ENCODE measurements at places on chromosomes 12 and 14. TPM values are rescaled to one million over a fixed set of nuclear protein-coding genes. Genes with fewer than 3 reads are reported as not detected.
A peak's percentile ranks its signal among the peaks of the same experiment; 100 is the strongest.

DNA sequence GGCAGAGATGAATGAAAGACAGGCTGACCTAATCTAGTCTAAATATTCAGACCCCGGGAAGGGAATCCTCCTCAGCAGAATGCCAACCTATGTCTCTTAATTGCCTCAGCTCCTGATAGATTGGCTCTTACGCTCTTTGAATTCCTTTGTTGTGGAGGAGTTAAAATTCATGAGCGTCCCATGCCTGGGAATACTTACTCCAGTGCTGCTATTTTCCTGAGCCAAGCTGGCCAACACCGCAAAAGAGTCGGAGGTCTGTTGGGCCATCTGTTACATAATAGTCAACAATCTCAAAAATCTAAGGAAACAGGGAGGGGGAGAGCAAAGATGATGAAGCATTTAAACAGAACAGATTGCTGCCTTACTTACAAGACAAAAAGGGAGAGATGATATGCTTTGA is 182.8 kb downstream of the ASCL1 start:
- no peak overlapping the region for H3K4me3 ChIP-seq
- no peak overlapping the region for H3K27ac ChIP-seq
- H3K27me3 ChIP-seq: no peaks in the 10 kb centered on the region
- H3K36me3 ChIP-seq: no peaks in the 10 kb centered on the region
- DNase-seq: no peak

DNA sequence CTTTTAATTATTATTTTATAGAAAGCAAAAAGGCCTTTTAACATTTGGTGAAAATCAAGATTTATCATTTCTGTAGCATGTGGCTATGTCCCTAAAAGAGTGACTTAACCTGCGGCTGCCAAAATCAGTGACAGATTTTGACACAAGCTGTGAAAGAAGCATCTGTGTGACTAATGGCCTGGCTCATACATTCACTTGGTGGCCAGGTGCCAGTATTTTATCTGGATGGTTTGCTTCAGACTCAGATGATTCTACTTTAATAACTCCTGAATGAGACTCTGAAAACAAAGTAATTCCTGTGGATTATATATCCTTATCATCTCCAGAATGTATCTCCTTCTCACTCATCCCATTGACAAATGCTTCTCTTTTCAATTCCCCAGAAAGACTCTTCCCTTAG is 103.0 kb downstream of the FSCB start:
- H3K27ac ChIP-seq: no peak overlapping the region
- no peak for DNase-seq
- no peak overlapping the region for H3K4me3 ChIP-seq
- no peaks in the 10 kb centered on the region for H3K27me3 ChIP-seq

DNA sequence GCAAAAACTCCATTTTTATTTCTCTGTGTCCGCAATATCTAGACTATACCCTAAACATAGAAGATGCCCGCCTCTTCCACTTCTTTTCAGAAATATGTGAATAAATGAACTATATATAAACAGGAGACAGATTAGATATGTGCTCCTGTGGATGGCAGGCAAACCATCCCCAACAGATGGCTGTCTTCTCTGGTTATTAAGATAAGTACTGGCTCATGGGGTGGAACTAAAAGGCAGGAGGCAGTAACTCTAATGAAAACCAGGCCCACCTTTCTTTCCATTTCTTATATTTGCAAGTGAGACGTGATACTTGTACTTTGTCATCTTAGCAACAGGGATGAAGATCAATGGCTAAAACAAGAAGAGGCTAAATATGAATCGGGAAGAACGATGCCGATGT is 20.2 kb downstream of the E2F7 start:
- no peak for DNase-seq
- H3K27me3 ChIP-seq: no peaks in the 10 kb centered on the region
- no peak overlapping the region for H3K4me3 ChIP-seq
- H3K27ac ChIP-seq: no peak overlapping the region
- H3K36me3 ChIP-seq: peaks cover 4% of the 10 kb centered on the region

GRCh38 chr12:115873451-115874082 is 403.9 kb downstream of the MED13L start:
- H3K27me3 ChIP-seq: no peaks in the 10 kb centered on the region
- H3K27ac ChIP-seq: no peak overlapping the region
- DNase-seq: no peak
- H3K36me3 ChIP-seq: no peaks in the 10 kb centered on the region

- no peaks in the 10 kb centered on the region for H3K27me3 ChIP-seq
- H3K36me3 ChIP-seq: no peaks in the 10 kb centered on the region
- no peak overlapping the region for H3K27ac ChIP-seq
Observed at GRCh38 chr12:128693771-128694170, 130.0 kb downstream of the SLC15A4 start.

DNA sequence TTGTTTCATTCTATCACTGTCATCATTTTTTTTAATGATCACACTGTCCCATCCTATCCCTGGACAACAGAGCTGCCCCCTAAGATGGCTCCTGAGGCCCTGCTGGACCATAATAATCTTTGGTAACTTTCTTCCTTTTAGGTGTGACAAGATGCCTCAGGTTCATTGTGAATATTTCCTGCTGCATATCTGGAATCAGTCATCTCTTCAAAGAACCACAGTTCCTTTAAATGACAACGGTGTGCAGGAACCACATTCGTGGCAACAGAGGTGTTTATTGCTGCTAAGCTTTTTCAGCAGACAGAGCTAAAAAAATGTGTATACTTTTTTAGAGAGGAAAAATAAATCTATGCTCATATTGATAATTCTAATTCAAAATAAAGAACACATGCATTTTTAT is 312.9 kb downstream of the MED13L start:
- no peak overlapping the region for H3K27ac ChIP-seq
- DNase-seq: no peak
- H3K36me3 ChIP-seq: peaks cover 97% of the 10 kb centered on the region
- no peak overlapping the region for H3K4me3 ChIP-seq
- H3K27me3 ChIP-seq: no peaks in the 10 kb centered on the region
- H3K4me1 ChIP-seq: no peaks in the 10 kb centered on the region

DNA sequence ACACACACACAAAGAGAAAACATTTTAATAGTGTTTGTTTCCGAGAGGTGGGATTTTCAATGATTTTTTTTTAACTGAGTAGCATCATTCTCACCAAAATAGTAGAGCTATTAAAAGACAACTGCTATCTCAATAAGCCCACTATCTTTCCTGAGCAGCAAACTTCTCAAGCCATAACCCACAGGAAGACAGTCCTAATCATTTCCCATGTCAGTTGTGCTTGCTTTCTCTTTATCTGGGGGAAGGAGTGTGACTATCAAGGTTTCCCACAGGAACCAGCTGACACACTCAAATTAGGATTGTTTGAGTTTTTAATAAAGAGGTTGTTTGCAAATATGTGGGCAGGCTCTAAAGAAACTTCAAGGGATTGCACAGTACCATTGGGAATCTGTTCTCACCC is 4.9 kb upstream of the MAX start:
- peaks cover 6% of the 10 kb centered on the region for H3K4me1 ChIP-seq
- no peaks in the 10 kb centered on the region for H3K36me3 ChIP-seq
- no peak overlapping the region for H3K27ac ChIP-seq
- no peak overlapping the region for H3K4me3 ChIP-seq

The TPH2 gene
- not detected for total RNA-seq

GRCh38 chr14:49972823-49973222 is 79.9 kb downstream of the ARF6 start:
- H3K27ac ChIP-seq: peak overlapping the region; percentile 83
- peaks cover 63% of the 10 kb centered on the region for H3K4me1 ChIP-seq
- no peak overlapping the region for H3K4me3 ChIP-seq
- no peaks in the 10 kb centered on the region for H3K36me3 ChIP-seq

The EML1 gene
- total RNA-seq: 24.6 TPM

GRCh38 chr14:72024504-72024903 is 92.3 kb downstream of the RGS6 start:
- no peaks in the 10 kb centered on the region for H3K27me3 ChIP-seq
- no peaks in the 10 kb centered on the region for H3K36me3 ChIP-seq
- DNase-seq: no peak
- H3K27ac ChIP-seq: no peak overlapping the region
- no peak overlapping the region for H3K4me3 ChIP-seq

GRCh38 chr14:86022031-86022629 is 492.2 kb downstream of the FLRT2 start:
- H3K4me3 ChIP-seq: no peak overlapping the region
- H3K36me3 ChIP-seq: no peaks in the 10 kb centered on the region
- DNase-seq: no peak
- no peaks in the 10 kb centered on the region for H3K4me1 ChIP-seq
- H3K27me3 ChIP-seq: no peaks in the 10 kb centered on the region

DNA sequence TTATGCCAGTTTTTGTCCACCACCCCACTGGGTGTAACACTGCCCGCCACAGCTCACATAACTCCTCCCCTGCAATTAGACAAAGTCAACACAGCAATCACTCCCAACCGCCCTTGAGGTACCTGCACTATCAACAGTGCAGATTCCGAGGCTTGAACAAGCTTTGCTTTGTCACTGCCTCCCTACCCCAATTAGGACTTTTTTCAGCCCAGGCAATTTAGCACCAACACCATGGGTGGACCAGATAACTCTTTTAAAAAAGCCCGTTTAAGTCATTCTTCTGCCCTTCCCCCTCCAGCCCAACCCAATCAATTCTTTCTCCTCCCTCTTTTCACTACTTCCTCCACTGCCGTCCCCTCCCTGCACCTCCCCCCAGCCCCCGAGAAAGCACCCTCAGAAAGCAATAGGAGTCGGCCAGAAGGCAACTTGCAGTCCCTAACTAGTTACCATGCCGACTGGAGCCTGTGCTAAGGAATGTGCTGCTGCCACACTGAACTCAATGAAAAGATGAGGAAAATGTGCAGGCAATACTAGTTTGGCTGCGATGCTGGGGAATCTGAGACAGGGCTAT is 45.7 kb upstream of the OTX2 start:
- H3K27ac ChIP-seq: no peak overlapping the region
- H3K4me1 ChIP-seq: no peaks in the 10 kb centered on the region
- no peak for DNase-seq
- no peak overlapping the region for H3K4me3 ChIP-seq
- H3K36me3 ChIP-seq: no peaks in the 10 kb centered on the region

GRCh38 chr14:105257464-105257863 is 9.1 kb downstream of the BTBD6 start:
- H3K27me3 ChIP-seq: no peaks in the 10 kb centered on the region
- H3K27ac ChIP-seq: no peak overlapping the region
- no peaks in the 10 kb centered on the region for H3K36me3 ChIP-seq
- DNase-seq: no peak

- H3K4me3 ChIP-seq: no peak overlapping the region
- no peak overlapping the region for H3K27ac ChIP-seq
- no peak for DNase-seq
- H3K27me3 ChIP-seq: no peaks in the 10 kb centered on the region
Observed at GRCh38 chr12:70571705-70572268, 65.4 kb downstream of the PTPRB start.

DNA sequence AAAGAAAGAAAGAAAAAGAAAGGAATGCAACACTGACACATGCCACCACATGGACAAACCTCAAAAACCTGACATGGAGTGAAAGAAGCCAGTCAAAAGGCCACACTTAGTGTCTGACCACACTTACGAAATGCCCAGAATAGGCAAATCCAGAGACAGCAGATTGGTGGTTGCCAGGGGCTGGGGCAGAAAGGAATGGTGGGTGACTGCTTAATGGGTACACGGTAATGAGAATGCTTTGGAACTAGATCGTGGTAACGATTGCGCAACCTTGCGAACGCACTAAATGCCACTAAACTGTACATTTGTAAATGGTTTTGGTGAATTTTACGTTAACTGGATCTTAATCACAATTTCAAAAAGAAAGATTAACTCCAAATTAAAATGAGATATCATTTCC is 39.5 kb downstream of the SCARB1 start:
- no peaks in the 10 kb centered on the region for H3K36me3 ChIP-seq
- H3K4me1 ChIP-seq: no peaks in the 10 kb centered on the region
- no peak for DNase-seq

DNA sequence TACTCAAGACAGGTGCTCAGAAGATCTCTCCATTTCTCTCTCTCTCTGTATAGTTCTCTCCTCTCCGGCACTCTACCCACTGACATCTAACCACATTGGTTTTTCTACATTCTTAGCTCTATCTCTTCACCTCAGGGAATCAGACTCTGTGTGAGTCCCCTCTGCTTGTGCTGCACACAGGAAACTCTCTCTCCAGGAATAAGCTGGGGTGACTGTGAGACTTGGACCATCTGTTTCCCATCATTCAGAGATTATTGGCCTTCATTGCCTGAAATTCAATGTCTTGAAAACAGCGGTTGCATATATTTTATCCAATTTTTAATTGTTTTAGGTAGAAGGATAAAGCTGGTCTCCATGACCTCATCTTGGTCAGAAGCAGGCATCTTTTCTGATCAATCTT is 105.0 kb downstream of the SLC35F4 start:
- no peaks in the 10 kb centered on the region for H3K27me3 ChIP-seq
- no peaks in the 10 kb centered on the region for H3K4me1 ChIP-seq
- no peaks in the 10 kb centered on the region for H3K36me3 ChIP-seq
- no peak overlapping the region for H3K27ac ChIP-seq
- no peak overlapping the region for H3K4me3 ChIP-seq
- no peak for DNase-seq

- no peak overlapping the region for H3K4me3 ChIP-seq
- H3K36me3 ChIP-seq: no peaks in the 10 kb centered on the region
- H3K27ac ChIP-seq: no peak overlapping the region
- peaks cover 5% of the 10 kb centered on the region for H3K4me1 ChIP-seq
- H3K27me3 ChIP-seq: no peaks in the 10 kb centered on the region
Observed at GRCh38 chr14:102141797-102142196, 2.1 kb downstream of the WDR20 start.

- DNase-seq: no peak
- no peak overlapping the region for H3K4me3 ChIP-seq
- no peaks in the 10 kb centered on the region for H3K36me3 ChIP-seq
- H3K27ac ChIP-seq: no peak overlapping the region
- no peaks in the 10 kb centered on the region for H3K4me1 ChIP-seq
Observed at GRCh38 chr14:86997271-86997670, 995.7 kb downstream of the GALC start.

DNA sequence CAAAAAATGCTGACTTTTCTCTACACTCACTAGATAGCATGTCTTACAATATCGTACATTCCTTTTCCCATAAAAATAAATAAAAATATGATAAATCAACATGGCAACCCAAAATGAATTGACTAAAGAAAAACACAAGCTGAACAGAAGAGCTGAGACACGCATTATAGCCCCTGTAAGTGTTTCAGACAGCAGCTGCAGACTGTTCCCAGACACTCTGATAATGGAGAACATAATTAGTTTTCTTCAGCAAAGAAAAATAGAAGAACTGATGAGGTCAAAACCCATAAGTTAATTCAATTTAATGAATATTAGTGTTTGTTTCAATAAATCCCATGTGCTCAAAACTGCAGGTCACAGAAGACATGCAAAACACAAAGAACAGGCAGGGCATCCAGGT is 23.8 kb downstream of the ST8SIA1 start:
- no peak overlapping the region for H3K27ac ChIP-seq
- no peak overlapping the region for H3K4me3 ChIP-seq
- DNase-seq: no peak
- H3K36me3 ChIP-seq: no peaks in the 10 kb centered on the region
- H3K4me1 ChIP-seq: no peaks in the 10 kb centered on the region
- no peaks in the 10 kb centered on the region for H3K27me3 ChIP-seq

The TRHDE gene
- 0.87 TPM for total RNA-seq

The TMTC2 gene
- total RNA-seq: 39.0 TPM

- H3K27me3 ChIP-seq: no peaks in the 10 kb centered on the region
- peaks cover 37% of the 10 kb centered on the region for H3K4me1 ChIP-seq
- H3K36me3 ChIP-seq: no peaks in the 10 kb centered on the region
Observed at GRCh38 chr12:55850893-55851292, 8.2 kb upstream of the MMP19 start.

- DNase-seq: no peak
- H3K27ac ChIP-seq: peak overlapping the region; percentile 91
- peaks cover 43% of the 10 kb centered on the region for H3K4me1 ChIP-seq
- peak overlapping the region; percentile 73 for H3K4me3 ChIP-seq
Observed at GRCh38 chr14:95157048-95157326, 342 bp downstream of the DICER1 start.

Data from left lung (tissue), 14 donors.